Activated CD4-positive, alpha-beta T cell treated with anti-CD3 and anti-CD28 coated beads, Interleukin-2, amount 10 ng/mL, durations not matched to agents 24 days and 14 days (primary cell): ENCODE measurements at places on chromosomes 6 and 20. TPM values are rescaled to one million over a fixed set of nuclear protein-coding genes. Genes with fewer than 3 reads are reported as not detected.

SNAP91 gene
- not detected in 2 replicates for total RNA-seq

- peaks cover 4% of the 10 kb centered on the region for H3K4me1 ChIP-seq
- no peak overlapping the region for H3K4me3 ChIP-seq
- no peaks in the 10 kb centered on the region for H3K27me3 ChIP-seq
- H3K27ac ChIP-seq = no peak overlapping the region
- no peak for DNase-seq
- no peaks in the 10 kb centered on the region for H3K36me3 ChIP-seq
These were observed 251.2 kb downstream of the GJA1 start for GRCh38 chr6:121686611-121687023.

- peaks cover 7% of the 10 kb centered on the region for H3K27me3 ChIP-seq
- no peaks in the 10 kb centered on the region for H3K36me3 ChIP-seq
- no peak overlapping the region for H3K4me3 ChIP-seq
- DNase-seq = no peak
These were observed 15.6 kb downstream of the VGLL2 start for GRCh38 chr6:117280922-117281321.

- no peak for DNase-seq
- H3K36me3 ChIP-seq = no peaks in the 10 kb centered on the region
- no peaks in the 10 kb centered on the region for H3K4me1 ChIP-seq
- no peaks in the 10 kb centered on the region for H3K27me3 ChIP-seq
These were observed 80.0 kb downstream of the SH3BGRL2 start for GRCh38 chr6:79711167-79711566.

- no peak overlapping the region for H3K4me3 ChIP-seq
- no peak for DNase-seq
- H3K27ac ChIP-seq = no peak overlapping the region
- peaks cover 11% of the 10 kb centered on the region for H3K27me3 ChIP-seq
These were observed 5.1 kb downstream of the SNTA1 start for GRCh38 chr20:33438481-33438880.

DNA sequence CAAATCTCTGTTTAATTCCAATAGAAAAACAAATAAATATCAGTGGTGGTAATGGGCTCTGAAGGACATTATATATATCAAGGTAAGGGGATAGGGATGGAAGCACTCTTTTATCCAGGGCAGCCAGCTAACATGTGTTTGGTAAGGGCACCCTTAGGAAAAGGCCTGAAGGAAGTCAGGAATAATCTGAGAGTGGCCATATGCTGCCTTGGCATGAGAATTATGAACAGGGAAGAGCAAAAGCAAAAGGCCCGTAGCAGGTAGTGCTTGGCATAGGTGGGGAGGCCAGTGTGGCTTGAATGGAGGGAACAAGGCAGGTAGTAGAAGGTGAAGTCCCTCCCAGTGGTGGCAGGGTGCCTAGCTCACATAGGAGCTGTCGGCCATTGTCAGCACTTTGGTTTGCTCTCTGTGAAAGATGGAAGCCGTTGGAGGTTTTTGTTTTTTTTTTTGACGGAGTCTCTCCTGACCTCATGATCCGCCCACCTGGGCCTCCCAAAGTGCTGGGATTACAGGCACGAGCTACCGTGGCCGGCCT is 39.6 kb upstream of the CSE1L start:
- peaks cover 14% of the 10 kb centered on the region for H3K36me3 ChIP-seq
- H3K4me3 ChIP-seq = no peak overlapping the region
- H3K27me3 ChIP-seq = no peaks in the 10 kb centered on the region
- no peak for DNase-seq
- no peak overlapping the region for H3K27ac ChIP-seq

SMLR1 gene
- not detected in 2 replicates for total RNA-seq

CST4 gene
- total RNA-seq = not detected in 2 replicates

HSPA1A gene
- 189 and 190 TPM in 2 replicates for total RNA-seq

DNA sequence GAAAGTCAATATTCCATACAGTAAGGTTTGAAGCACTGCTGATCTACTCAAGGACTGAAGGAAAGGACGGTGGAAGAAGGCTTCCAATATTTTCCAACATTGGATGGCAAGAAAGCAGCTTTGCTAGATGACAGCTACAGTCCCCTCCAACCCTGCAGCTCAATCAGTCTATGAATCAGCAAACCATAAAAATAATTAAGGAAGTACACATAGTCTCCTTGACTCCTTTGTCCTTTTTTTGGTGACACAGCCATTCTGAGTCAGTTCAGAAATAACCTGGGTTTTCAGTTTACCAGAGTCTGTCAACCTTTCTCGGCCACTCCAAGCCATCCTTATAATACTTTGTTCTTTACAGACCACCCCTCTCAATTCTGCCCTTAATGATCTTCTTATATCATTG is 232.5 kb downstream of the IBTK start:
- H3K36me3 ChIP-seq = no peaks in the 10 kb centered on the region
- no peaks in the 10 kb centered on the region for H3K4me1 ChIP-seq
- H3K27ac ChIP-seq = no peak overlapping the region
- H3K4me3 ChIP-seq = no peak overlapping the region
- no peak for DNase-seq

TBXT gene
- not detected in 2 replicates for total RNA-seq

DNA sequence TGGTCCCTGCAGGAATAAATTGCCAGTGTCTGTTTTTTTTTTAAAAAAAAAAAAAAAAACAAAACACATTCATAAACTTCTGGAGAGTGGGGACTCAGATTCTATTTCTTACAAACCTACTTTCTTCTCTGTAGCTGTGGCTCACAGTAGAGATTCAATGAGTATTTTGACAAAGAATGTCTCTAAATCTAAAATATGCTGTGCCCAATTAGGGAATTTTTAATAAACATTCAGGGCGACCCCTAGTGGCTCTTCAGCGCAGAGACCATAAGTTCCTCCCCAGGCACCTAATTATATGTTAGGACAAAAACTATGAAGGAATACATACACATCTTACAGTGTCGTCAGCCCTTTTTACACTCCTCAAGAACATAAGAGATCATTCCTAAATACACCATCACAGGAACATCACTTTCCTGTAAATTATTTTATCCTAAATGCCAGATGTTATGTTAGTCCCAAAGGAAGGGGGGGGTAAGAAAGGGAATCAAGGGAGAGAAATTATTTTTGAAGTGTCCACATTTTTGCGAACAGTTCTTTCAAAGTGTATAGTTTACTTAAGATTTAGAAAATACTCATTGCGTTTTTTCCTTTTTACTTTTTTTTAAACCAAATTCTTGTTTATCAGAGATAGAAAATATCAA is 21.8 kb upstream of the NAA20 start:
- no peak overlapping the region for H3K27ac ChIP-seq
- H3K27me3 ChIP-seq = peaks cover 5% of the 10 kb centered on the region
- peak; percentile 69 for DNase-seq
- H3K4me3 ChIP-seq = no peak overlapping the region
- H3K4me1 ChIP-seq = no peaks in the 10 kb centered on the region

- H3K4me1 ChIP-seq = no peaks in the 10 kb centered on the region
- H3K36me3 ChIP-seq = no peaks in the 10 kb centered on the region
- no peak overlapping the region for H3K4me3 ChIP-seq
- no peak for DNase-seq
These were observed 517.0 kb downstream of the LMBRD1 start for GRCh38 chr6:69279805-69280204.

DNA sequence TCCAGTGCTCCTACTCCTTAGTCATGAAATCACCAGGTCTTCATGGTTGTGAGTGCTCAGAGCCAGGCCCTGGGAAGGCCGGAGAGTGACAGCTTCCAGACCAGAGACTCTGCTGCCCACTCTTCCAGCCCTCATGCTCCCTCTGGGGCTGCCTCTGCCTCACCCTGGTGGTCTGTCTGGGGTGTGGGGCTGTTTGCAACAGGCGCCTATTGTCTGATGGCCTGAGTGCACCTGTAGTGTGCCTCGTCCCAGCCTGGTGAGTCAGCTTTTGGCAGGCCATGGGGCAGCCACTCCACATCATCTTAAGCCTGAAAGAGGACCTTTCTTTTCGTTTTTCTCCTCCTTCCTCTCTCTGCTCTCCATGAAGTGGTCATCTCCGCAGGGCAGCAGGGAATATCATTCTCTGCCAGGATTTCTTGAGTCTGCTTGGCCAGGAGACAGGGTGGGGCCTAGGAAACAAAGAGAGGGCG is 173.8 kb downstream of the VEGFA start:
- H3K36me3 ChIP-seq = no peaks in the 10 kb centered on the region
- no peak overlapping the region for H3K27ac ChIP-seq
- DNase-seq = no peak
- H3K4me1 ChIP-seq = peaks cover 2% of the 10 kb centered on the region
- no peak overlapping the region for H3K4me3 ChIP-seq
- H3K27me3 ChIP-seq = peaks cover 1% of the 10 kb centered on the region

DNA sequence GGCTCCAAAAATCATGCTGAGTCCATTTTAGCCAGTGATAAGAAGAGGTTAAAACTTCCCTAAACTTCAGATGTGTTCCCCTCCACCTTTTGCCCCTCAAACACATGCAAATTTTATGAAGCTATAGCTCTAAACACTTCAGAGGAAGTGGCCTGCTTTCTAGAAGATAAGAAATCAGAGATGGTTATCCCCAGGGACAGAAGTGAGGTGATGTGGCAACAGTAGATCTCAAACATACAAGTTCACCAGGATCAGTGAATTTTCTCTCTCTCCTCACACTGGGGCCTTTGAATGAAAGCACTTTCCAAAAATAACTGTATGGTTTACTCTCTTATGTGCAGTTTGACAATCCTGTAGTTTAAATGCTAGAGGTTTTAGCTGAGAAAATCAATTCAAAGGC is 332.0 kb downstream of the BTBD9 start:
- H3K36me3 ChIP-seq = no peaks in the 10 kb centered on the region
- DNase-seq = no peak
- no peak overlapping the region for H3K4me3 ChIP-seq
- no peak overlapping the region for H3K27ac ChIP-seq
- H3K27me3 ChIP-seq = no peaks in the 10 kb centered on the region
- peaks cover 10% of the 10 kb centered on the region for H3K4me1 ChIP-seq
